Muscle of arm (tissue), 14 donors: ENCODE measurements at places on chromosomes 4 and X. TPM values are rescaled to one million over a fixed set of nuclear protein-coding genes. Genes with fewer than 3 reads are reported as not detected.

OPRPN gene
- not detected for polyA plus RNA-seq

GDI1 gene
- 83.8 TPM for polyA plus RNA-seq

DNA sequence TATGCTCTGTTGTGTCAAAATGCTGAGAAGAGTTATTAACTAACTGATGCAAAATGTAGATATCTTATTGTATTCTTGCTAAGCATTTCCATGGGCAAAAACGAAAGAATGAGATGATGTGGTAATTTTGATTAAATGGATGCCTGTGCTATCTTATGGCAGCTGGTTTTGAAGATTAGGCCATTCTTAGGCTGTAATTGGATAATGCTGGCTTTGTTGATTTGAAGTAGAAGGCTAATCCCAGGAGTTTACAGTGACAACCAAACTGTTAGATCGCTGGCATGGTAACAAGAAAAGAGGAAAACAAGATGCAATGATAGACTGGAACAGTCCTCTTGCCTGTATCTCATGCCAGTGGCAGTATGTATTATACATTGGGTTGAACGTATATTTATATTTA is 74.1 kb upstream of the WDR44 start:
- no peak for DNase-seq

DCLK2 gene
- polyA plus RNA-seq = 8.5 TPM

HHIP gene
- 5.7 TPM for polyA plus RNA-seq

- peak; percentile 73 for DNase-seq
Observed at GRCh38 chr4:102036619-102037376, 246.3 kb downstream of the BANK1 start.

GRCh38 chr4:94566420-94566819 is 114.7 kb downstream of the PDLIM5 start:
- no peak for DNase-seq

DNA sequence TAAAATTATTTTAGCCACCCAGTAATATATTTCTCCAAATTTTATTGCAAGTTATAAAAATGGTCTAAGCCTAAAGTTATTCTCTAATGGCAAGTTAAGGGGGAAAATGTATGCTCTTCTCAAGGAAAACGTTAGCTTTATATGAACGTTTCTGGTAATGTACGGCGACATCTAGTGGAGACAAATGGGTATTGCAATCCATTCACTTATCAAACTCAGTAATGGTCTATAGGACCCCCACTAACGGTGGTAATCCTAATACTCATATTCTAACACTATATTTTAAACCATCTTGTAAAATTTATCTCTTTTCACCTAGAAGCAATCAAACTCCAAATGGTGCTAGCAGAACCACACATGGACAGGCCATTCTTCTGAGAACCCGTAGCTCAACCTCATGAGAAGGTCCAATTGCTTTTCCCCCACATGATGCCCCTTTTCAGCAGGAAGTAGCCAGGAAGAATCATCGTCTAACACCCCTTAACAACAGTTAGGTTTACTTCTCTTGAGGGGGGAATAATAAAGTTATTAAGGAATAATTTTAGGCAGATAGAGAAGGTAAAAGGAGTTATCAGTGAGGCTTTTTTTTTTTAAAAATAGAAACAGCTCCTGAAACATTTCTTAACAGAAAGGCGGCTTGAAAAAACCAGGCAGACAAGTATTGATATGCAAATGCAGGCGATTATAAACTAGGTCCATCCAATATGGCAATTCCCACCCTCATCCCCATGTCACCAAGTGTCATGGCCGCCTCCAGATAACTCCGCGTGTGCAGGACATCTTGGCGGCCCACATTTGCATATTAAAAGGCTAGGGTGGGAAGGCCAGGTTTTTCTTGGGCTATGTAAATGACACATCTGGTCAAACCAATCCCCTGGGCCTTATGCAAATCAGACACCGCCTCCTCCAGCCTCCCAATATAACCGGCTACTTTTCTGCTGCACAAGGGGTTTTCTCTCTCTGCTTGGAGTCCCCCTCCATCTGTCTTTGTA is 35.0 kb downstream of the NUDT11 start:
- DNase-seq = peak; percentile 35

DNA sequence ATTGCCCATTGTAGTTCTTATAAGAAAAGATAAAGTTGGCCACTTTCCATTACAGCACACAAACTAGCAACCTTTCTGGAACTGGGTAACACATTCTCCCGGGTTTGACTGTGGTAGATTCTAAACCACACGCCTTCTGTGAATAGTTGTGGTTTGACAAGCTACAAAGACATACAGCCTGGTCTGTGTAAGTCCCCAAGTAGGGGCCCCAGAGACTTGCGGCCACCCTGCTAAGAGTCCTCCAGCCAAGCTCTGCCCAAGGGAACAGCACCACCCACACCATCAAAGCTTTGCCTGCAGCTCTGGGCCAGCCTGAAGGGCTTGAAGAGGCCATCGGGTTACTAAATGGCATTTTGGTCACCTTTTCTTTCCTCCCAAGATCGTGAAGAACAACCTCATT is 203.4 kb downstream of the MAML3 start:
- no peak for DNase-seq

DNA sequence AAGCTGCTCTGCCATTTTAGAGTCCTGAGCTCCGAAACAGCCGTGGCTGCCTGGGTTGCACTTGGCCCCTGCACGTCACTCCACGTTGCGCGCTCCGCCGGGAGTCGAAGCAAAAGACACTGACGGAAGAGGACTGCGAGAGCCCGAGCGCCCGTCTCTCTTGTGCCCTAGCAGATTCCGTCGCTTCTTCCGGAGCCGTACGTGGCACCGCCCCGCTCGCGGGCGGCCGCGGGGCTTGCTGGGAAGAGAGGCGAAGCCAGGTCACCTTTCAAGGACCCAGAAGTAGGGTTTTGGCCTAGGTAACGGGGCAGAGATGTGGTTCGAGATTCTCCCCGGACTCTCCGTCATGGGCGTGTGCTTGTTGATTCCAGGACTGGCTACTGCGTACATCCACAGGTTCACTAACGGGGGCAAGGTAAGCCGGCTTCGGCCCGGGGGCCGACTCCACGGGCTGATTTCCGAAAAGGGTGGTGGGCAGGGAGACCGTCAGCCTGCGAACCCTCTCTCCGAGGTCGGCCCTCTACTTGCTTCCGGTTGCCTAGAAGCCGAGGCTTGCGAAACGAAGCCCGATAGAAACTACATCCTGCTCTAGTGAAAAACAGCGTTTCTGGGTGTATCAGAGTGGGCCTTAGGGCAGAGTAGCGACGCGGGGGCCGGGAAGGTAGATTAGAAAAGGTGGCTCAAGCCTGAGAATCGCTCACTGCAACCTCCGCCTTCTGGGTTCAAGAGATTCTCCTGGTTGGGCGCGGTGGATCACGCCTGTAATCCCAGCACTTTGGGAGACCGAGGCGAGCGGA is at the start of the genes NDUFA1 and RNF113A:
Gene NDUFA1 (plus strand): TSS at position 234 of the 797 bp plus-strand sequence. CDS start 80 bp downstream, at position 314.
Gene RNF113A (minus strand): TSS at position 135 of the 797 bp plus-strand sequence. CDS start 120 bp downstream, at position 15.
- DNase-seq = peak; percentile 82

GRCh38 chr4:8685831-8686230 is 93.3 kb downstream of the CPZ start:
- DNase-seq = no peak

FRG2 gene
- not detected for polyA plus RNA-seq

- no peak for DNase-seq
Observed at GRCh38 chrX:30615229-30615628, 37.7 kb upstream of the TASL start.

CSN1S1 gene
- not detected for polyA plus RNA-seq
